CD4-positive, alpha-beta T cell treated with Interleukin-1 beta for 1 hour (primary cell): ENCODE measurements at places on chromosomes 4 and X.

DNA sequence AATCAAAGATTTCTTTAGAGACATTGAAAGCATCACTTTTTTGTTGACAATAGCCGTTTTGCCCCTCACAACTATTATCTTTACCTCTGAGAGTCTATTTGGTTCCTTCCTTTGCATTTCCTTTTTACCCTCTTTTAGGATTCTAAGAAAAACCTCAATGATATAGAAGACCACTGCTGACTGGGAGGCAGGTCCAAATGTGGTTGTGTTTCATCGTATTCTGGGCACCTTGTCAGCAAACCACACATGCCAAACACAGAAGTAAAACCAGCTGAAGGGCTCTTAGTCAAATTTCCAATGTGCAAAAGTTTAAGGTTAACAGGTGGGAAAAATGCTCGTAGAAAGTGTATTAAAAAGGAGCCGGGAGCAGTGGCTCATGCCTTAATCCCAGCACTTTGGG is 5.1 kb upstream of the PRMT9 start:
- DNase-seq, result no peak

DNA sequence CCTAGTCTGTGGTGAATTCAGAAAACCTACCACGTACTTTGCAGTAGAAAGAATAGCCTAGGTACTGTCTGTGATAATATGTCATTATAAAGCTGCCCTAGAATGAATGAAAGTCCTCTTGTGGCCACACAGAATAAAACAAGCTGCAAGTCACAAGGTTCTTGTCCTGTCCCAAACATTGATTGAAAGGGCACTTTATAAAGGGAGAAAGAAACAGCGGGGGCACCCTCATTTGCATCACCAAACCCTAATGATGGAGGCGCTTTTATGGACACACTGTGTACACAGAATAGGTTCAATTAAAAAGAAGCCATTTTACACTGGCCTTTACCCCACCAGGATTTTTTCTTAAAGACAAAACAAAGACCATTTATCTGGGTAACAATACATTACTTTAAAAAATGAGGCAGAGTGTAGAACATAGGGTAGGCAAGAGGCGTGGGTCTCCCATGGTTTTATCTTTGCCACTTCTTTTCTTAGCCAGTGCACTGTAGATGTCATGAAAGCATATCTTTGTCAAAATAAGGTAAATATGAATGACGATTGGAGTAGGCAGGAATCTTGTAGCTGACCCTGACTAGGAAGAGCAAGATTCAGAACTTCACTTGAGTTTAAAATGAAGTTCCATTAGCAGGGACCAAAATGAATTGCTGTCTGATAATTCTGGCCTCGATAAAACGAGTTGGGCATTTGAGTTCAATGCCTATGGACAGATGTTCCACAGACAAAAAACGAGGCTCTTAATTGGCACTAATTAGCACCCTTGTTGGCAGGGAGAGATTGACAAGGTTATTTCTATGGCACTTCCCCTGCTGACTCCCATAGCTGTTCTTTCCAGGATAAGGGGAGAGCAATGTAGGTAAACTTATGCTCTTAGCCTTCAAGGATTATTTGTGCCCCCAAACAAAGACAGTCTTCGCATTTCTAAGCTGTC is 365.1 kb downstream of the AFF2 start:
- no peak for DNase-seq

- DNase-seq, result peak; percentile 72
Observed at GRCh38 chr4:87209696-87210095, 10.7 kb downstream of the KLHL8 start.

DNA sequence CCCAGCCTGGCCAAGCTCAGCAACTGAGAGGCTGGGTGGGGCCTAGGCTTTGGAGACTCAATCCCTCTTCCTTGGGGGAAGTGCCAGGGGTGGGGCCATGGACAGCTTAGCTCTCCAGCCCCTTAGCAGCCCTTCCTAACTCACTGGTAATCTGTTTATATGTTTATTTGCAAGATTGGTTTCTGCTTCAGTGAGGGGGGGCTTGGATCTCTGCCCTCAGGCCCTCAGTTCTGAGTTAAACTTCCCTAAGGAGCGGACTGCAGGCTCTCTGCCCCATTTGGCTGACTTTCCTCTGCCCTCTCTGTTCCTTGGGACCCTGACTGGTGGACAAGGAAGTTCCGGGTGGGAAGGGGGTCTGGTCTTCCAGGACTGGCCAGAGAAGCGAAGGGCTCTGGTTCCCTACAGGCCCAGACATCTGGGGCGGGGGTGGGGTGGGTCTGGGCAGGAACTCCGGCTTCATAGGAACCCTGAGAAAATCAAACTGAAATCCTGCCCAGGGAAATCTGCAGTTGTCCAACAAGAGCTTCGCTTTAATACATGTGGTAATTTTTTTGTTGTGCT is 51.4 kb downstream of the NALF2 start:
- no peak for DNase-seq

GRCh38 chr4:121720109-121720508 is 23.3 kb upstream of the ANXA5 start:
- DNase-seq, result no peak

- no peak for DNase-seq
Observed at GRCh38 chrX:39397561-39398199, 596.4 kb downstream of the MID1IP1 start.

DNA sequence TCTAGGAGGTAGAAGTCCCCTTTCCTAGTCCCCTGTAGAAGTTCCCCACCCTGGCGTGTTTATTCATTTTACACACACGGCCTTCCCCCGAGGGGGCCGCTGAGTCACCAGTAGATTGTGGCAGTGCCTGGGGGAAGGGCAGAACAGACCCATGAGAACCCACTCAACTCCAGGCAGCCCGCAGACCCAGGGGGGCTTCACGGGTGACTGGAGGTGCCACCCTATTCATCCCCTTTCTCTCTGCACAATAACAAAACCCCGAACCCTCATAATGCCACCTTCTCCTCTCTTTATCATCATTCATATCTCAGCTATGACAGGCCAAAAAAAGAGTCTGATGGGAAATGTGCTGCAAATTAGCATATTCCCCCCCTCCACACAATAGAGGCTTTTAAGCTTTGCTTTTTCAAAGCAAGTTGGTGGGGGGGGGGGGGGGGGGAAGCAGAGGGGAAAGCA is 20.4 kb upstream of the GPM6B start:
- no peak for DNase-seq

DNA sequence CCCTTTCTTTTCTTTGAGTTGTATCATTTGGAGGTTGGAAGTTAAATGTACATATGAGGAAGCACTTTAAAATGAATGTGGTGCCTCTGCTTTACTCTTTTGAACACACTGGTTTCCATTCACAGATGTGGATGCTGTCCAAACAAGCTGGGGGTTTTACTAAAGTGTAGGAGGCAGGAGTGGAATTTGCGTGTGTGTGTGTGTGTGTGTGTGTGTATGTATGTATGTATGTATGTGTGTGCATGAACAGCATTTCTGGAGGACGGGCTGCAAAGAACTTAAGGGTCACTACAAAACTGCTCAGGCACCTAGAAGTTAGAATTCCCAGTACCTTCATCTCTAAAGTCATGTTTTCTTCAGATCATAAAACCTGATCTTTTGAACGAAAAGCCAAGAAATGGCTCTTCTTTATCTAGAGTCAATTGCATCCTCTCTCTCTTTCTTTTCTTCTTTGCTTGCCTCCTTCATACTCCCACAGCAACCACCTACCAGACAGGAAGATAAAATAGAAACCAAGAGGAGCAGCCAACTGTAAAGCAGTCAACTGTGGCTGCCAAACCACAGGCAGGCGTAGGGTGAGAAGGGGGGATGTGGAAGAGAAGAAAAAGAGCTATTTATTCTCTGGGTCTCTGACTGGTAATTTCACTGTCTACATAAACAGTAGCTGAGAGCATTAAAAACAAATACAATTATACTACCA is 177.0 kb upstream of the RASGEF1B start:
- peak; percentile 43 for DNase-seq

DNA sequence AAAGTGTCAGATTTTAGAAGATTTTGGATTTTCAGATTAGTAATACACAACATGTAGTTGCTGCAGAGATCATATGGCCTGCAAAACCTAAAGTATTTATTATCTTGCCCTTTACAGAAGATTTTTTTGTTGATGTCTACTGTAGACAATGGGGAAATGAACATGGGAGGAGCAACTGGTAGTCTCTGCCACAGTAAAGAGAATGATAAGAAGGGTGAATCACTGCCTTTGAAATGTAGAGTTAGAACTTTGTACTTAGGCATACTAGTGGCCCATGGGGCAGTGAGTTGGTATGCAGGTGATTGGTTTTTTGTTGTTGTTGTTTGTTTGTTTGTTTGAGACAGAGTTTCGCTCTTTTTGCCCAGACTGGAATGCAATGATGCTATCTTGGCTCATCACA is 50.1 kb downstream of the GAB1 start:
- DNase-seq, result no peak

- DNase-seq, result no peak
Observed at GRCh38 chr4:183416879-183417755, 27.3 kb upstream of the CDKN2AIP start.

- DNase-seq, result no peak
Observed at GRCh38 chr4:114281164-114281960, 301.9 kb upstream of the ARSJ start.

DNA sequence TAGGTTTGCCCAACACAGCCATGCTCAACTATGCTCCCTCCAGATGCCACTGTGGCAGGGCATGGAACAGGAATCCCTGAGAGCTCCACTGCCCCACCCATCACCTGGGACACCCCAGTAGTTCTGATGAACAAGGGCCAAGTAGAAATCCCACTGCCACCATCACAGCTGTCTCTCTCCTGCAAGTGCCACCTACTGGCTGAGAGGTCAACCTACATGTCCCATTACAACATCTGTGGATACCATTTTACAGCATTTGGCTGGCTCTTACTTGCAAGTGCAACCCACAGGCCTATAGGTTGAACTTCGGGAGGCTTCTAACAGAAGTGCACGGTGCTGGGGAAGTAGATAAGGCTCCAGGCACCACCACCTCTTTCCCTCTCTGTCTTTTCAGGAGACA is 142.5 kb downstream of the CXXC4 start:
- no peak for DNase-seq

GRCh38 chr4:73446336-73446938 is 10.4 kb downstream of the AFP start:
- no peak for DNase-seq

DNA sequence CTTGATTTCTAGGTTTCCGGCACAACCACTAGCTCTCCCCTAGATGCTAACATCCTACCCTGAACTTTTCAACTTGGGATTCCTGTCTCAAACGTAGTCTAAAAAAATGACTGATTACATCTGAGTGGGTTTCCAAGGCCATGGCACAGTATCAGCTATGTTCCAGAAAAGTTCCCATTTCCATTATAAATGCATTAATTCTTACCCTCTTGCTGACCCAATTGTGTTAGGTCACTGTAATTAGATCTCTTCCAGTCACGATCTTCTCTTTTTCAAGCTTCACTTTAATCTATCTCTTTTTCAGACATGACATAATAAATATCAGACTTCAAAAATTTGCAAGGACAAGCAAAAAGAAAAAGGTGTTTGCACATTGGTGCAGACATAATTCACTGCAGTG is 50.6 kb upstream of the PDE5A start:
- DNase-seq, result no peak

DNA sequence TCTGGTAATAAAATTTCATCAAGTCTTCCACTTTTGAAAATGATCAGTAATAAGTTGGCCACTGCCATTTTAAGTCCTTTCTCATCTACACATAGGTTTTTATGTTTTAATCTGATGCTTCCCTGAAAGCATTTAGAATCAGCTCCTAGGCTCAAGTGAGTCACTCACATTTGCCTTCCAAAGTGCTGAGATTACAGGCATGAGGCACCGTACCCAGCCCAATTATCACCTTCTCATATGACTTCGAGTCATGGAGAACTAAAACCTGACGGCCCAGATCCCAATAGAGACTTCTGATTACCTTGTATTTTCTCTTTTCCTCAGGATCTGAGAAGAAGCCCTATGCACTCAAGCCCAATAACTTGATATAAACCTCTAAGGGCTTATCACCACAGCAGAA is 140.8 kb downstream of the OPHN1 start:
- no peak for DNase-seq

GRCh38 chr4:187042251-187042650 is 318.6 kb upstream of the FAT1 start:
- DNase-seq, result no peak

GRCh38 chr4:145034727-145035211 is 63.2 kb downstream of the ANAPC10 start:
- no peak for DNase-seq

GRCh38 chr4:47972181-47972580 is 44.3 kb downstream of the CNGA1 start:
- DNase-seq, result no peak

- DNase-seq, result no peak
Observed at GRCh38 chr4:6448476-6449170, 23.8 kb downstream of the PPP2R2C start.

DNA sequence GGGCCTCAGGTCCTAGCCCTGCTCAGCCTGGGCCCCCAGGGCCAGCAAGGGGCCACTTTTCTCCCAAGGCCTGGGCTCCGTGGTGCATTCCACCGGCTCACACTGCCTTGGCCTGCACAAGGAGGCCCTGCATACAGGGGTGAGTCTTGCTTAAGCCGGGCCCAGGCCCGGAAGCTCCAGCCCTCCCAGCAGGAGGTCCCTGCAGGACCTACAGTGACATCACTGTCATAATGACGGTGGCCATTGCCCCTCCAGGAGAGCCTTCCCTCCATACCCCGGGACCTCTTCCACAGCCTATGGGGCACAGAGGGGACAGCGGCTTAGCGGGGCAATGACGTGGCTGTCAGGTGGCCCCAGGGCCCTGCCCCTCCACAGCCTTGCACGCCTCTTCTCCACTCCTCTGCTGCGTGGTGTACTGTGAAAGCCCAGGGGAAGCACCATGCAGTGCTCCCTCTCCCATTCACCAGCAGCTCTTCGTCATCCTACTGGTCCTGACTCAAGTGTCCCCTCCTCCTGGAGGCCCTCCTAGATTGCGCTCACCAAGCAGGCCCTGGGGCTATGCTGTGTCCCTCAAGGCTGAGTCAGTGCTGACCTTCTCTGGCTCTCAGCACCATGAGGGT is 32.3 kb upstream of the AFAP1 start:
- DNase-seq, result no peak

DNA sequence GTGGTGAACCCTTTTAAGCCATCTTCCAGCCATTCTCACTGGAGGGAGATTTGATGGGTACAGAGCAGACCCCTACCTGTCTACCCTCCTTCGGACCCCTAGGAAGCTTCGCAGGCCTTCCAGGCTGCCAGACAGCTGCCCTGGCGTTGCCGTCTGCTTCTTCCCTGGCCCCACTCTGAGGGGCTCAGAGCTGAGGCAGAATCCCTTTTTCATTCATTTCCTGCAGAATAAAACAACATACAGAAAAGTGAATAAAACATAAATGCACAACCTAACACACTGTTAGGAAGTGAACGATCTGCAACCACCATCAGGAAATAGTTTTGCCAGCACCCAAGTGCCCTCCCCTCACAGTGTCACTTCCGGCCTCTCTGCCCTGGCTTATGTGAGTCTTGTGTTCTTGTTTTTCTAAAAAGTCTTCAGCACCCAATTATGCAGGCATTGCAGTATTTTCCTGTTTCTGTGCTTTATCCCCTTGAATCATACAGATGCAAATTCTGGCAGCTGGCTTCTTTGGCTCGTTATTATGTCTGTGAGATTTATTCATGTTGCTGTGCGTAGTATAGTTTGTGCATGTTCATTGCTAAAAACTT is 5.6 kb upstream of the ADD1 start:
- DNase-seq, result peak; percentile 78

GRCh38 chr4:96193061-96193460 is 353.2 kb downstream of the PDHA2 start:
- no peak for DNase-seq
